ENCODE measurements at places on chromosomes 7 and 10.

GRCh38 chr10:10055656-10056442 lies 961.8 kb upstream of the CELF2 start:
- H3K4me1 ChIP-seq: no peaks in the 10 kb centered on the region
- no peak overlapping the region for H3K4me3 ChIP-seq
- no peak overlapping the region for H3K27ac ChIP-seq
- no peaks in the 10 kb centered on the region for H3K27me3 ChIP-seq
- no peaks in the 10 kb centered on the region for H3K36me3 ChIP-seq

- DNase-seq: no peak
- peaks cover 3% of the 10 kb centered on the region for H3K27me3 ChIP-seq
- H3K4me3 ChIP-seq: no peak overlapping the region
- H3K27ac ChIP-seq: no peak overlapping the region
- H3K36me3 ChIP-seq: no peaks in the 10 kb centered on the region
- H3K4me1 ChIP-seq: no peaks in the 10 kb centered on the region
These were observed 190.1 kb downstream of the SDHAF3 start for GRCh38 chr7:97307521-97308108.

DNA sequence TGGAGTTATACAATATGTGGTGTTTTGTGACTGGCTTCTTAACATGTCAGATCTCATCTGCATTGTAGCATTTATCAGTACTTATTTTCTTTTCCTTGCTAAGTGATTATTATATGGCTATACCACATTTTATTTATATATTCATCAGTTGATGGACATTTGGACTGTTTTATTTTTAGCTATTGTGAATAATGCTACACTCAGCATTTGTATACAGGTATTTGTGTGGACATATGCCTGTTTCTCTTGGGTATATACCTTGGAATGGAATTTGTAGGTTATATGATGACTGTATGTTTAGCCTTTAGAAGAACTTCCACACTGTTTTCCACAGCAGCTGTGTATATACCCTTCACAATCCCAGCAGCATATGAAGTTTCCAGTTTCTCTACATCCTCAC lies 86.5 kb downstream of the GSDME start:
- H3K36me3 ChIP-seq: no peaks in the 10 kb centered on the region
- H3K4me3 ChIP-seq: no peak overlapping the region
- no peaks in the 10 kb centered on the region for H3K27me3 ChIP-seq
- DNase-seq: no peak
- peaks cover 4% of the 10 kb centered on the region for H3K4me1 ChIP-seq

GRCh38 chr7:28071570-28071969 lies 109.0 kb downstream of the JAZF1 start:
- DNase-seq: no peak
- no peaks in the 10 kb centered on the region for H3K4me1 ChIP-seq
- H3K27me3 ChIP-seq: peaks cover 1% of the 10 kb centered on the region
- H3K4me3 ChIP-seq: no peak overlapping the region
- H3K36me3 ChIP-seq: no peaks in the 10 kb centered on the region
- no peak overlapping the region for H3K27ac ChIP-seq

- no peak for DNase-seq
- peaks cover 8% of the 10 kb centered on the region for H3K4me1 ChIP-seq
- H3K27ac ChIP-seq: no peak overlapping the region
- peaks cover 14% of the 10 kb centered on the region for H3K36me3 ChIP-seq
- H3K27me3 ChIP-seq: peaks cover 2% of the 10 kb centered on the region
- no peak overlapping the region for H3K4me3 ChIP-seq
These were observed 165.3 kb downstream of the SFMBT2 start for GRCh38 chr10:7245505-7245904.

DNA sequence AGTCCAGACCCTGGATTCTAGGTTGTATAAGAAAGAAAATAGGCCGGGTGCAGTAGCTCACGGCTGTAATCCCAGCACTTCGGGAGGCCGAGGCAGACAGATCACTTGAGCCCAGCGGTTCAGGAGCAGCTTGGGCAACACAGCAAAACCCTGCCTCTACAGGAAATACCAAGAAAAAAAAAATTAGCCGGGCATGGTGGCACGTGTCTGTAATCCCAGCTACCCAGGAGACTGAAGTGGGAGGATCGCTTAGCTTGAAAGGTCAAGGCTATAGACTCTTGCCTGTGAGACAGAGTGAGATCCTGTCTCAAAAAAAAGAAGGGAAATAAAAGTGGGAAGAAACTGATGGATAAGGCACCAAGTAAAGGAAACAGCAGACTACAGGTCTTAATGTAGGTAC lies 287.9 kb upstream of the KLF14 start:
- DNase-seq: no peak
- no peak overlapping the region for H3K27ac ChIP-seq
- H3K4me1 ChIP-seq: peaks cover 10% of the 10 kb centered on the region

DNA sequence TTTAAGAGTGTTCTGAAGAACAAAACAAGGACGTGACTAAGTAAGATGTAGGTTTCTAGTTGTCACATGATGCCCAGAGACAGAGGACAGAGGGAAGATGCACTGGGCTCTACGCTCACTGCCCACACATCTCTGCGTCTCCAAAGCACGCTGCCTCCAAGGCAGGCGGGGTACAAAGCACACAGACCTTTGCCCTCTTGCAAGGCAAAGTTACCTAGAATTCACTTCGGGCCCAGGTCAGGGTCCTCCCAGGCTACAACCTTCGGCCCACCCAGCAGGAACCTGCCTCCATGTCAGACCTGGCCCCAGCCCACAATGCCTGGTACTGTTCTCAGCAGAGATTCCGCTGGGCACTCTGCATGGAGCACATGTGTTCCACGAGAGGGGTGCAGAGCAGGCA lies 26.5 kb downstream of the GRB10 start:
- H3K4me1 ChIP-seq: peaks cover 54% of the 10 kb centered on the region
- H3K36me3 ChIP-seq: peaks cover 28% of the 10 kb centered on the region
- no peak overlapping the region for H3K27ac ChIP-seq
- no peak overlapping the region for H3K4me3 ChIP-seq
- peaks cover 6% of the 10 kb centered on the region for H3K27me3 ChIP-seq
- DNase-seq: no peak

DNA sequence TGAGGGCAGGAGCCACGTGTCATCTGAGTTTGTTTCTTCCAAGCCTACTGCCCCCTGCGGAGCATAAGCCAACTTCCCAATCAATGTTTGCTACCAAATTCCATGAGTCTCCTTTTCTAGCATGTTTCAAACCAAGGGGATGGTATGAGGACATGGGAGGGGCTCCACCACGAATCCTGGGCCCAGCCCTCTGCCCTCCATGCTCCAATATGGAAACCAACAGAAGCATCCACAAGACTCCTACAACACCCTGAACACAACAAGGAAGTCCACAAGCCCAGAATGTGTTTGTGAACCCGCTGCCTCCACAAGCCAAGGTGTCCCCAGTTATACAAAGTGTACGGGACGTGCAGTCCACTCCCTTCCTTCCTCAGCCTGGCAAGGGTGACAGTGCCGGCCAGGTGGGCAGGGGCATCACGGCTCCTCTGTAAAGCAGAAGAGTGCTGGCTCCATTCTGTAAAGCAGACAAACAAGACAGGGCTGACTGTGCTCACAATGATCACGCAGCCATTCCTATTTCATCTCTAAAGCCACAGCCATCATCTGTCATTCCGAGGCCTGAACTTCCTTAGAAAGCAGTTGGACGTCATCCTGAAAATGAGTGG lies 466.1 kb downstream of the PTPRN2 start:
- H3K4me3 ChIP-seq: no peak overlapping the region
- no peak overlapping the region for H3K27ac ChIP-seq
- H3K4me1 ChIP-seq: no peaks in the 10 kb centered on the region
- no peak for DNase-seq
- peaks cover 8% of the 10 kb centered on the region for H3K27me3 ChIP-seq

DNA sequence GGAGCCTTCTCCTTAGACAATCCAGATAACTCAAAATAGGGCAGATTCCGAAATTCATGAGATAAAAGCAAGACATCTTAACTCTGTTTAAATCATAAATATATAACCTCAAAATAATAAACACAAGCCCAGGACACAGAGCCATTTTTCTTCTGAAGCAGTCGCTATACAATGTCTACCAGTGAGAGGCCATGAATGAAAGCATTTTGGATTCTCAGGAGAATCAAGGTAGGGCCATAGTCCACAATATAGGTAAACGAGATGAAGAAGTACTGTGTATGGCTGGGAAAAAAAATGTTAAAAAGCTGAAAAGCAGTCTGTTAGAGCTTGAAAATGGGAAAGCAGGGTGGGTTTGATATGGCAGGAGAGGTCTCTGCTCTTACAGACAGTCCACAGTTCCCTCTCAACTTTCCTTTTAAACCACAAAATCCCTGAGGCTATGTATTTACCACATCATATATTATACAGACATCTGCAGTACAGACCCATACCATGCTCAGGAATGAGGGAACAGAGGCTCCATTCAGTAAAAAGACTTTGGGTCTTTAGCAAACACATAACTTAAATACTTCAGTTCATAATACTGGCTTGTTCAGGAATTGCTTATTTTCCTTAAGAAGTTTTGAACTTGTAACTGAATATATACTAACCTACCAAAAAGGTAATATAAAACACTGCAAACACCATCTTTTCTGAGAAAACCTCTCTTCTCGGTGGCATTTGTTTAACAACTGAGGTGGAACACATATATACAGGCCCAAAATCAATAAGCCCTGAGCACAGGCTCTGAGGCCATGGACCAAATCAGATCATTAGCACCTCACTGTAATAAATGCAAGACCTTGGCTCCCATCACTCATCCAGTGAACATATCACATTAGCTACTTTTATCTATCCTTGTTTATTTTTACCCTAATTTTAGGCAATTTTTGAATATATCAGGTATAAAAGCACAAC lies 109.3 kb downstream of the SORBS1 start:
- H3K27ac ChIP-seq: no peak overlapping the region
- no peaks in the 10 kb centered on the region for H3K27me3 ChIP-seq
- no peak for DNase-seq
- H3K36me3 ChIP-seq: peaks cover 11% of the 10 kb centered on the region
- H3K4me3 ChIP-seq: no peak overlapping the region

- H3K27ac ChIP-seq: no peak overlapping the region
- H3K4me3 ChIP-seq: no peak overlapping the region
- H3K27me3 ChIP-seq: peaks cover 4% of the 10 kb centered on the region
- no peak for DNase-seq
- H3K36me3 ChIP-seq: no peaks in the 10 kb centered on the region
- no peaks in the 10 kb centered on the region for H3K4me1 ChIP-seq
These were observed 34.0 kb downstream of the GATA3 start for GRCh38 chr10:8088504-8088903.

DNA sequence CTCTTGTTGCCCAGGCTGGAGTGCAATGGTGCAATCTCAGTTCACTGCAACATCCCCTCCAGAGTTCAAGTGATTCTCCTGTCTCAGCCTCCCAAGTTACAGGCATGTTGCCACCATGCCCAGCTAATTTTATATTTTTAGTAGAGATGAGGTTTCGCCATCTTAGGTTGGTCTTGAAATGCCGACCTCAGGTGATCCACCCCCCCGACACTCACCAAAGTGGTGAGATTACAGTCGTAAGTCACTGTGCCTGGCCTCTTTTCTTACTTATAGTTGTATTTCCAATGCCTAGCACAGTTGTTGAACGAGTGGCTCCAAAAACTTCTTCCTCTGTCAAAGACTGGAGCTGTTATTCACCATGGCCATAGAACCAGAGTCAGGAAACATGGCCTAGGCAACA lies 6.7 kb downstream of the RNF216 start:
- peaks cover 7% of the 10 kb centered on the region for H3K36me3 ChIP-seq
- H3K4me3 ChIP-seq: no peak overlapping the region
- no peak for DNase-seq
- H3K27ac ChIP-seq: no peak overlapping the region
- H3K4me1 ChIP-seq: peaks cover 14% of the 10 kb centered on the region

DNA sequence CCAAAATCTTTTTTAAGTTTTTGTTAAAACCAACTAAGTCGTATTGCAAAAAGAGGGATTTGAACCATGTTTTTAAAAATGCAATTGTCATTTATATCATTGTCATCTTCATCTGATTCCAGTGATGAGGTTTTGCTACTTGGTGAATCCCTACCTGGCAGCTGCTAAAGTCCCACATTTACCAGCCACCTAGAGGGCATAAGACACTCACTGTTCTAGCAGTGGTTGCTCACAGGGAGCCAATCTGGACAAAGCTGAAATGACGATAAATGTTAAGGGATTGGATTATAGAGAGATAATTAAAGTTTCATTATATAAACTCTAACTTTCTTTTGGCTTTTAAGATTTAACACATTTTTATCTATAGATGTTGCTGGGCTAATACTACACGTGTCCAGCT lies 18.7 kb downstream of the KIFBP start:
- H3K36me3 ChIP-seq: peaks cover 4% of the 10 kb centered on the region
- no peak overlapping the region for H3K27ac ChIP-seq
- no peaks in the 10 kb centered on the region for H3K27me3 ChIP-seq

DNA sequence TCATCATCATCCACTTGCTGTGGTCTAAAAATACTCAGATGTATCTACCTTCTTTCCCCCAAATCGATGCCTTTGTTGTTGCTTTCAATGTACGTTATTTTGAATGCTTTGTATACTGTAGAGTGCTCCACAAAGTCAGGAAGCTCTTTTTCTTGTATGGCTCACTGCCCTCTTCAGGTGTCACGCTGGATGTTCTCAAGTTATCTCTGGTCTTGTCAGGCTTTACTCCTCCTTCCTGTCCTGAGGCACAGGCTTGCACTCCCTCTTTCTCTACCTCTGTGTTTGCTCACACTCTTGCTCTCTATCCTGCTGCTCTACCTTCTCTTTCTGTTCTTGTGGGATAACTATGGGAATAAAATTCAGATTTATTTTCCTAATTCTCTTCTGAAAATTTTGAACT lies 381.3 kb downstream of the NRG3 start:
- H3K36me3 ChIP-seq: no peaks in the 10 kb centered on the region
- no peak for DNase-seq
- H3K27ac ChIP-seq: no peak overlapping the region
- H3K4me3 ChIP-seq: no peak overlapping the region

DNA sequence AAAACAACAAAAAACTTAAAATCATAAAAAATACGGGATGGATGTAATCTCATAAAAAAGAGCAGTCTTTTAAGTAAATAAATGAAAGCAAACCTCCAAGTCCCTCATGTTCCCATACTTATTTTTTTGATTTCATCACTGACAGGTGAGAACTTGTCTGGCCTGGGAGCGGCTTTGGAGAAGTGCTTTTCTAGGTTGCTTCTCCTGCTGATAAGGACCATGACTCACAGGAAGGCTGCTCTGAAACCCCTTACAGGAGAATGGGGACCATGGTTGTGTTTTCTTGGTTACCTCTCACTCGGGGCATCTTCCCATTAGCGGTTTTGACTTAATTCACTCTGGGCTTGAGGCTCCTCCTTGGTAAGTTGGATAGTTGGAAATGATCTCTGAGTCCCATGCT lies 237.4 kb downstream of the CAMK1D start:
- H3K36me3 ChIP-seq: no peaks in the 10 kb centered on the region
- H3K27me3 ChIP-seq: peaks cover 1% of the 10 kb centered on the region
- H3K4me1 ChIP-seq: no peaks in the 10 kb centered on the region
- no peak overlapping the region for H3K27ac ChIP-seq
- H3K4me3 ChIP-seq: no peak overlapping the region

GRCh38 chr10:112535531-112535951 lies 88.5 kb downstream of the VTI1A start:
- no peaks in the 10 kb centered on the region for H3K27me3 ChIP-seq
- H3K27ac ChIP-seq: no peak overlapping the region
- peaks cover 13% of the 10 kb centered on the region for H3K4me1 ChIP-seq
- H3K4me3 ChIP-seq: no peak overlapping the region
- no peak for DNase-seq

- H3K27me3 ChIP-seq: no peaks in the 10 kb centered on the region
- H3K4me3 ChIP-seq: no peak overlapping the region
- no peak for DNase-seq
- H3K27ac ChIP-seq: no peak overlapping the region
- no peaks in the 10 kb centered on the region for H3K36me3 ChIP-seq
These were observed 16.5 kb upstream of the MCM10 start for GRCh38 chr10:13144814-13145213.

- H3K36me3 ChIP-seq: no peaks in the 10 kb centered on the region
- H3K27me3 ChIP-seq: no peaks in the 10 kb centered on the region
These were observed 380.3 kb upstream of the SEMA3C start for GRCh38 chr7:81298951-81299666.
